ENCODE measurements at places on chromosomes 1 and 21.

DNA sequence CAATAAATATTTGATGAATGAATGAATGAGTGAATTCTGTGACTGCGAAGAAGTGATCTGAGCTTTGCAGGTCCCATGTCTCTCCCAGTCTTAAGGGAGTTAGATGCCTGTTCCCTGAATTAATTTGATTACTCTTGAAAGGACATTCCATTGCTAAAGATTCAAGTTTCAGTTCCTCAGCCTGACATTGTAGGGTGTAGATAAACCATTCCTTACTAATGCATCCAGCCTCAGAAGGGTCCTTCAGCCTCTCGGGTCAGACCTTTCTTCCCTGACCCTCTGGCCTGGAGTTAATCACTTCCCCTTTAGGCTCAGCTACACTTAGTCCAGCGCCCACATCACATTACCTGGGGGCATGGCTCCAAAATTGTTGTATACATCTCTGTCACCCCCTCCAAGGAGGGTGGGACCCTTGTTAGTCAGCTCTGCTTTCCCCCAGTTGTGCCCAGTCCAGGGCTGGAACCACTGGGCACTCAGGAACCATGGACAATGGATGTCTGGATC, 2.6 kb downstream of the INSRR start:
- DNase-seq = no peak

- DNase-seq = no peak
Observed at GRCh38 chr1:91278754-91279153, 125.9 kb downstream of the HFM1 start.

DNA sequence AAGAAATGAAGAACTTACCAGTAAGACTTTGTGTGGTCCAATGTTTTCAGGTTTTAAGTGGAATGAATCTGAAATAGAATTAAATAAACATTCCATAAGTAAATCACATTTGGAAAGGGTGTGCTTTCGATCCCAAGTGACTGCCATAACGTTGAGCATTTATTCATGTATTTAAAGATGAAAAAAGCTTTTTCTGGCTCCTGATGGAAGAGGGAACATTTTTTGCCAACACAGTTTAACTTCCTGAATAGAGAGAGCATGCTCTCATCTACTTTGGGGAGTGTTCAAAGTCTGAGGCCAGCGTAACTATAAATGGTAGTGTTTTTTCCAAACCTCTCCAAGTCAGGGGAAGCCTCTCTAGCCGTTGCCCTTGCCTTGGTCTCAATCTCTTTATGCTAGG, 55.8 kb downstream of the GNG12 start:
- DNase-seq = no peak

DNA sequence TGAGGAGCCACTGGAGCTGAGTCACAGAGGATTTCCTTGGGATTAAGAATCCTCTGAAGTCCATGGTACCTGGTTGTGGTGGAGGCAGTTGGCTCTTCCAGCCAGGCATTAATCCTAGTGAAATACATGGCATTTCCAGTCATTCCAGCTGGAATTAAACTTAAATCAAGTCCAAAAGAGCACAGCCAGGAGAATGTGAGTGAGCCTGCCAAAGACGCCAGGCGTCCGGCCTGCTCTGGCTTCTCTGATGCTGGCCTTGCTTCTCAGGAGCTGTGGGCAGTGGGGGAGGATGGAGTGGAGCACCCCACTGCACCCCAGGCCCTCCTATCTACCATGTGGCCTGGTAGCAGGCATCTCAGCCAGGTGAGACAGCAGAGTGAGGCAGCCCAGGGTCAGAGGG, 23.4 kb upstream of the TENT5C start:
- no peak for DNase-seq

DNA sequence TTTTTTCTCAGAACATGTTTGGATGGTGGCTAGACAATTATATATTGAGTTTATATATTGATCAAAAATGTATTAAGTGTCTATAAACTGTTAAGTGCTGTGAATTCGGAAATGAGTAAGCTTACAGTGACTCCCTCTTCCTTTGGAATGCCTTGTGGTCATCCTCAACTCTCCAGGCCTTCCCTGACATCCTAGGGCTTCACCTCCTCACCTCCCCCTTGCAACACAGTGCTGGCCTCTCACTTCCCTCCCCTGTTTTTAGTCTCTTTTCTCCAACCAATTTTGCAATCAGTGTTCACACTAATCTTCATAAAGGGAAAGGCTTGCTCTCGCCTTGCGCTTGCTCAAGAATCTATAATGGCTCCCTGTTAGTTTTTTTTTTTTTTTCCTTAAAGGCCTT, 95.1 kb upstream of the C1orf21 start:
- no peak for DNase-seq
